ENCODE measurements at places on chromosomes 5 and 9.

- DNase-seq: no peak
These were observed 144.8 kb downstream of the PDZD2 start for GRCh38 chr5:31783731-31784130.

GRCh38 chr9:124415852-124416484 is 726 bp upstream of the PSMB7 start:
- no peak for DNase-seq

GRCh38 chr9:3880851-3881250 is 355.1 kb upstream of the RFX3 start:
- peak; percentile 99 for DNase-seq

GRCh38 chr9:112819635-112820496 is 69.3 kb downstream of the SNX30 start:
- DNase-seq: peak; percentile 81

DNA sequence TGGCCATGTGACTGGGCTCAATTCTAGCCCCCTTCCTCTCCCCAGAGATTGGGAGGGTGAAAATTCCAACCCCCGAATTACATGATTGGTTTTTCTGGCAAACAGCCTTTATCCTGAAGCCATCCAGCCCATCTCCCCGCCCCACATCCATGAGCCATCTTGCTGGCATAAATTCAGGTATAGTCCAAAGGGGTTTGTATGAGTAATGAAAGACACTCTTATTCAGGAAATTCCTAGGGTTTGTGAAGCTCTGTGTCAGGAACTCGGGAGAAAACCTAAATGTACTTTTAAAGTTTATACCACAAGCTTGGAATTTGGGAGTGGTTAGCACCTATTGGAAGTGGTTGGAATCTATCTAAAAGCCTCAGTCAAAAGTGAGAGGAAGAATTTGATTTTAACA is 80.6 kb upstream of the SIMC1 start:
- DNase-seq: peak; percentile 75

GRCh38 chr9:129632460-129632859 is 6.5 kb downstream of the NTMT1 start:
- peak; percentile 60 for DNase-seq

GRCh38 chr5:98205691-98206461 is 567.6 kb upstream of the RGMB start:
- peak; percentile 85 for DNase-seq

DNA sequence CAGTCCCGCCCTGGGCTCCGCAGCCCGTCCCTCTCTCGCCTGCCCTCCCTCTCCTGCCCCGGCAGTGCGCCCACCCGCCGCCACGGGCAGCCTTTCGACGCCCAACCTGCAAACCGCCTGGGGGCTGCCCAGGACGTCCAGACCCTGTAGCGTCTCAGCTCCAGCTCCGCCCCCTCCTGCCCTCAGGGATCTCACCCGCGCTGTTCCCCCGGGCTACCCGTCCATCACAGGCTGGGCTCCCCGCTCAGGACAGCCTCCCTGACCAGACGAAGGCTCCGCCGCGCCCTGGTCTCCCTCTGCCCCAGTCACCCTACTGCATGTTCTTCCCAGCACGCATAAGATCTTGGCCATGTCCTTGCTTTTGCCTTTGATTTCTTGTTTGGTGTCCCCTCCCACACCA is 1.4 kb downstream of the RASGEF1C start:
- no peak for DNase-seq

DNA sequence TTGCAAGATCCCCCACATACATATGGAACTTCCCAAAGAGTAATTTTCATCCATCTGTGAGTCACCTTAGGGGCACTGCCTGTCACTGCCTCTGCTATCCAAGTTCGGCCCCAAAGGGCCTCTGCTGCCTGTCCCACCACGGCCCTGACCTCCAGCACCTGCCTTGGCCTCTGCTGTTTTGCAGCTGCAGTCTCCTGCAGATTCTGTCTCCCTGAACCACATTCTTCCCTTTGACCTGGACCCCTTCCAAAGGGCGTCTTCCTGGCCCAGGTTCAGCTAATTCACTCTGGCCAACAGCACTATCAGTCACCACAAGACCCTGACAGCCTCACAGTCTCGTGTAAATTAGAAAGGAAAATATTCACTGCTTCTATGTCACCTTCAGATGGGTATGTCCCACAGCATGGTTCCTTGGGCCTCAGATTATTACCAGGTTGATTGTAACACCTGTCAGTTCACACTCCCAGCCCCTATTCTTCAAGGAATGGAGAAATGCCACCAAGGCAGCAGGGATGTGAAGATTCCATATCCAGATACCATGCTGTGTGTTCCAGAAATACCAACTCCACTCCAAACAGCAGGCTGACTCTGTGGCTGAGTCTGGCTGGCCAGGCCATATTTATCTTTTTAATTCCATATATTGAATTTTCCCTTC is 479.3 kb downstream of the ARHGEF28 start:
- DNase-seq: no peak

DNA sequence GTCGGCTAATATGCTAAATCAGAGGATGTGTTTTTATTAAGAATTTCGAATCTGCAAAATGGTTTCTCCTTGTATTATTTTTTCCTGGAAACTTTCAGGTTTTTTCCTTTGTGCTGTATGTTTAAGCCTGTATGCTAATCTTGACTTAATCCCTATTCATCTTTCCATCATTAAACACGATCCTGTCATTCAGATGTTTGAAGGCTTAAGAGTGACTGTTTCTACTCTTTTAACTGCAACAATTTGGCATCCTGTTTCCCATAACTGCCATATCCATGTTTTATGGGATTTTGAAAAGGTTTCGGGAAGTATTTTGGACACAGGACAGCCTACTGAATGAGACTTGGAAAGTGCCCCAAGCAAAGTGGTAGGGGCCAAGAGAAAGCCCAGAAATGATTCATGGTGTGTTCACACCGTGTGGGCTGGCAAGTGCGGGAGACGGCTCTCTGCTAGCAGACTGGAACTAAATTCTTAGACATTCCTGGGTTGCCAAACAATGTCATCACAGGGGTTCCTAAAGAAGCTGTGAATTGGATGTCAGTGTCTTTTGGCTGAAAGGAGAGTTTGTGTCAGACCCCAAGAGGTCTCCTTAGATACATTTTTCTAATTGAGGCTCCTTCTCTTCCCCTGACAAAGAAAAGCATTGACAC is 125.4 kb upstream of the ADAMTS16 start:
- peak; percentile 68 for DNase-seq

- DNase-seq: peak; percentile 42
These were observed 213.4 kb upstream of the ELL2 start for GRCh38 chr5:96175090-96175489.

GRCh38 chr9:125831054-125831453 is 83.9 kb downstream of the PBX3 start:
- no peak for DNase-seq

DNA sequence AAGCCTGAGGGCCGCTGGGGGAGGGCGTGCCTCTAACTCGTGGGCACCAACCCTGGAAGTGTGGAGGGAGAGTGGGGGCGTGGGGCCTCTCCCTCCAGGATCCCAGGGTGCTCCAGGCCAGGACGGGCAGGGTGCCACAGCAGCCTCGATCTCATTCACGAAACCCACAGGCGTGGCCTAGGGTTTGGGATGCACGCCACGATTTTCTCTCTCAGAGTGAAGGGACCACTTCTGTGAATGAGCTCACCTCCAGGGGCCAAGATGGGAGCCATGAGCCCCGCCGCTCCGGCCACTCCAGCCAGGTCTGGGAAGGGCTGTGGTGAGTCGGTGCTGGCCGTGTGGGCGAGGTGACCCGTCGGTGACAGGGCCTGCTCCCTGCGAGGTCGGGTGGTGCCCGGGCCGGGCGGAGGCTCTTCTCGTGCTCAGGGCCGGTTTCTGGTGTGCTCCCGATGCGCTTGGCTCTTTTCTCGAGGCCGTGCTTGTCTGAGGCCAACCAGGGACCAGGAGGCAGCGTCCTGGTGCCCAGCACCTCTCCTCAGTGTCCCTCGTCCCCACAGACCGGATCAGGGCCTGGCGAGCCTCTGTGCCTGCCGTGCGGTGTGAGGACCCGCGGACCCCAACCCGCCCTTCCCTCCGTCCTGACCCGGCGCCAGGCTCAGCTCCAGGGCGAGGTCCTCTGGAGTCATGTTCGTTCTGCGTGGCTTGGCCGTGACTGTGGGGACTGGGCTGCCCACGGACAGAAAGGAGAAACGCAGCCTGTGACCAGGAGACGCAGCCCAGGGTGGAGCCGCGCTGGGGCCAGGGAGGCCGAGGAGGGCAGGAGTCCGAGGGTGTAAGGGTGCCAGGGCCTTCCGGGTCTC is 31.0 kb downstream of the TPPP start:
- no peak for DNase-seq

DNA sequence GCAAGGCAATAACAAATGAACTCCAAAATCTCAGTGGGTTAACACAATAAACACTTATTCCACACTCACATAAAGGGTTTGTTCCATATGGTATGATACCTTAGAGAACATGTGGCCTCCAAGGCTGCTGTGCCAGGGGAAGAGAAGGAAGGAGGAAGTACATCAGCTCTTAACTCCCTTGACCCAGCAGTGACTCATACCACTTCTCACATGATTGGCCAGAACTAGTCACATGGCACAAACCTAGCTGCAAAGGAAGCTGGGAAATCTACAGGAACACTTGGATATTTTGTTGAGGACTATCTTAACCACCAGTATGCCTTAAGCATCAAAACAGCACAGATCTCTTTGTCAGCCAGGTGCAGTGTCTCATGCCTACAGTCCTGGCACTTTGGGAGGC is 99.3 kb downstream of the SLIT3 start:
- peak; percentile 33 for DNase-seq

GRCh38 chr5:172724242-172725183 is 46.5 kb downstream of the DUSP1 start:
- DNase-seq: no peak

DNA sequence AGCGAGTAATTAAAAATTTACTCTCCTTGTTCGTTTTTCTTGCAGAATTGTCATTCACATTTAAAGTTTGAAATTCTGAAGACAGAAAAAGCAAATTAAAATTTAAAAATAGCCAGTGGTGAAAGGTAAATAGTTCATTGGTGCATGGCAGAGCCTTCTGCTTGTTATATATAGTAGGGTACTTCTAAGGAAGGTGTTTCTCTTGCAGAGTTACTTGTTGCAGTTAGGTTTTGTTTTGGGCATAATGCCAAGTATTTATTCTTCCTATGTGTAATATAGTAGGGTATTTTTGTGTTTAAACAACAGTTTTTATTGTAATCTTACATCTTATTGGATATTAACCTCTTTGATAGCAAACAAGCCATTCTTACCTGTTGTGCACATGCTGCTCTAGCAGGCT is 179.4 kb downstream of the KDM4C start:
- DNase-seq: no peak

DNA sequence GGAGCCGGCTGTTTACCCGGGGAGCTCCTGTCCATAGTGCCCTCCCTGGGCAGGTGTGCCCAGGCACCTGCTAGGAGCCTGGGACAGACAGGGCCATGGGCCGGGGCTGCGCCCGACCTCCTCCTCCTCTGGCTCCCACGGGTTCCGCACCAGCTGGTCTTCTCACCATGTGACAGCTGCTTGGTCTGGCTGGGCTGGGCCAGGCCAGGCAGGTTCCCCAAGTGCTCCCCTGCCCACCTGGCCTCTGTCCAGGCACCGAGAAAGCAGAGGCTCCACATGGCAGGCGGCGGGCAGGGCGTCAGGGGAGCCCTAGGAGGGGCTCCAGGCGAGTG is 60.0 kb downstream of the OLFM1 start:
- no peak for DNase-seq

DNA sequence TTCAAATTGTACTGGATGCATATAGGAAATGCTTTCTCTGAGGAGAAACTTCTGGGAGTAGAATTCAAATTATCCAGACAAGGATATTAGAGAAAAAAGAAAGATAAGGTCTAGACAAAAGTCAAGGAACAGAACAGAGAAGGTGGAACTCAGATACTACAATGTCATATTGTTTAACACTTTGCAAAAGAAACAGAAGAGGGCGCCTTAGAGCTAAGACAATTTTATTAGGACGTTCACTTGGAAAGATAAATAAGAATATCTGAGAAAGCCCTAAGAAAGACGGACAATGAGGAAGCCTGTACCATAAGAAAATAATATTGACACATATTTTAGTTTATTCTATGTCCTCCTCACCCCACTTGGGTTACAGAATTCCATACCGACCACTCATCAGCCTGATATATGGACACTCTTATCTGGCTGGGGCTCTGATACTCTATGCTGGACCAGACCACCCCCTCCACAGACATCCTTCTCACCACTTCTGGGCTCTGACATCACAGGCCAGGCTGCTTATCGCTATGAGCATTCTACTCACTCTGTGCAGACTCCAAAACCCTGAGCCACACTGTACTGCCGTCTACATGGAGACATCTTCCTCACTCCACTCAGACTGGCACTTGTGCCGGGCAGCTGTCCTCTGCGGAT is 9.1 kb upstream of the AK3 start:
- peak; percentile 57 for DNase-seq

- DNase-seq: no peak
These were observed 55.2 kb upstream of the TMEM215 start for GRCh38 chr9:32728181-32728580.

DNA sequence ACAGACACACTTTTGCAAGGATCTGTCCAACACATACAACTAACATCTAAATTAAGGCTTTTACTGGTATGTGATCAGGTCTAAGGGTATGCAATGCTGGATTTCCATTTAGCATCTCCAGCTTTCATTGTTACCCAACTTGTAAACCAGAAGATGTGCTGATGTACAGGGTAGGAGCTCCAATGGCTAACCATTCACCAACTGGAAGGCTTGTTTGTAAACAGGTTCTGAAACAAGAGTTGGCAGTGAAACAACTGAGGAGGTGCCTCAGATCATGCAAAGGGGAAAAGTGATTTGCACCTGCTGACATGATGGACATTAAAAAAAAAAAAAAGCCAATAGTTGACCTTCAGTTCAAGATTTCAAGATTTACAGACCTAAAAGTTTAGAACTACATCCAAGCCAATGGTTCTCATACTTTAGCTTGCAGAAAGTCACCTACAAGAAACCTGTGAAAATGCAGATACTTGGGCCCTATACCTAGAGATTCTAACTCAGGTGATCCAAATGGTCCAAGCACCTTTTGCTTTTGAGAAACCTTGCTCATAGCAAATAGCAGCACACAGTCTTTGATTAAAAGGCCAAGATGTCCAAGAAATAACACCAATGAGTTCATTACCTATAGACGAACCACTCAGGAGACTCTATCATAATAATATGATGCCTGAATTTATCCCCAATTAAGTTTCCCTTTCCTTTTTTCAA is 64.0 kb upstream of the GLRX start:
- DNase-seq: no peak

DNA sequence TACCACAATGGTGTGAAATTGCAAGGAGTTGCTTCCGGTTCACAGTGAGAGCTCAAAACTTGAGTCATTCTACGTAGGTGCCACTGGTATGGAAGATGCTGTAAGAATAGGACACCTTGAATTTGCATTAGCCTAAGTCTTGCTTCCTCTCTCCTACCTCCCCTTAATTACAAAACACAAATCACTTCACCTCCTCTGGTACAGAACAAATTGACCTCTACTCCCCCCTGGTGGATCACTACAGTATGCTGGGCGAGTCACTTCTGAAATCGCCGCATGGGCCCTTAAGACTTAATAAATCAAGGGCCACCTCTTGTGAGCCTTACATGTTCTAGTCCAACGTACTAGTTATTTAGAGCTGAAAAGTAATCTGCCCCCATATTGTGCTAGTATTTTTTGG is 145.3 kb upstream of the SMARCA2 start:
- peak; percentile 12 for DNase-seq
